ENCODE measurements at places on chromosomes 5 and 9.

DNA sequence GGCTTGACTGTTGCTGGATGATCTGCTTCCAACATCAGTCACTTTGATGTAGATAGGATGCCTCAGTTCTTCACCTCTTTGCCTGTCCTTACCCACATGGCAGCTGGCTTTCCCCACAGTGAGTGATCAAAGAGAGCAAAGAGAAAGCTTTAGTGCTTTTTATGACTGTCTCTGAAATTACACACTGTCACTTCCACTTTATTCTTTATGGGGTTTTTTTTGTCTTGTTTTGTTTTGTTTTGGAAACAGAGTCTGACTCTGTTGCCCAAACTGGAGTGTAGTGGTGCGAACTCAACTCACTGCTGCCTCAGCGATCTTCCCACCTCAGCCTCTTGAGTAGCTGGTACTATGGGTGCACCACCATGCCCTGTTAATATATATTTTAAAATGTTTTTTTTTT lies 32.4 kb upstream of the C5orf24 start:
- DNase-seq: no peak

DNA sequence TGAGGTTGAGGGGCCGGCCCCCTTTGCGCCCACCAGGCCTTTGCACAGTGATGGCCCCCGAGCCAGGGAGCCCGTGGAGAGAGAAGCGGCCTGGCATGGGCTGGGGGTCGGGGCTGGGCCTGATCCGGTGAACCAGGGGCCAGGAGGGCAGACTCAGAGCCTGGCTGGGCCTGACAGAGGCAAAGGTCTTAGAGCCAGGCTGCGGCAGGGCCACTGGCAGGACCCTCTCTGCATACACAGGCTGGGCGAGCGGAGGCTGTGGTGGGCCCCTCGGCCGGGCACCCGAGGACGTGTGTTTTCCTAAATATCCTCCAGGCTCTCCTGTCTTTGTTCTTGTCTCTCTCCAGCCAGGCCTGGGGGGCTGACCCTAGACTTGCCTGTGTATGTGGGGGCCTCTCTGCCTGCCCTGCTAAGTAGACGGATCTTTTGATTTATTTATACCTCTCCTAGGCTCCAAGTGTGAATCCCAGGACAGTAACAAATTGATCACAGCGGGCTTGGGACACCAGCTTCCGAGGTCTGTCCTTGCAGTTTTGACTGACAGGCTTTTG lies 933 bp downstream of the NEK6 start:
- no peak for DNase-seq

GRCh38 chr5:107806705-107807104 lies 136.0 kb upstream of the EFNA5 start:
- DNase-seq: peak; percentile 96

GRCh38 chr9:69899491-69899890 lies 78.9 kb downstream of the CFAP95 start:
- DNase-seq: no peak

- DNase-seq: no peak
Measured at GRCh38 chr5:73170522-73170921, 2.5 kb upstream of the TMEM174 start.

- DNase-seq: peak; percentile 54
Measured at GRCh38 chr9:125522328-125522725, 184.7 kb downstream of the MAPKAP1 start.

DNA sequence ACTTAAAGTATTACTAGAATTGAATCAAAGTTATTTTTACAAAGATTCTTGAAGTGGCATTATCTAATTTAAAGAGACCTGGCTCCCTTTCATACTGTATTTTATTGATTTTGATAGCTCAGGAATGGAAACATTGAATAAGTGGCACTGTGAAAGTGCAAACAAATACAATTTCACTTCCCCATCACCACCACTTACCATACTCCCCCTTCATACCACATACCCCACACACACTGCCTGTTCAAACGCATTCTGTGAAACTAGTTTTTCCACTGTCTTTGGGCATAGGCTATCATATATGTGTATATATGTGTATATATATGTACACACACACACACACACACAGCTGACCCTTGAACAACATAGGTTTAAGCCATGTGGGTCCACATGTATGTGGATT lies 62.1 kb upstream of the ATG10 start:
- DNase-seq: no peak

DNA sequence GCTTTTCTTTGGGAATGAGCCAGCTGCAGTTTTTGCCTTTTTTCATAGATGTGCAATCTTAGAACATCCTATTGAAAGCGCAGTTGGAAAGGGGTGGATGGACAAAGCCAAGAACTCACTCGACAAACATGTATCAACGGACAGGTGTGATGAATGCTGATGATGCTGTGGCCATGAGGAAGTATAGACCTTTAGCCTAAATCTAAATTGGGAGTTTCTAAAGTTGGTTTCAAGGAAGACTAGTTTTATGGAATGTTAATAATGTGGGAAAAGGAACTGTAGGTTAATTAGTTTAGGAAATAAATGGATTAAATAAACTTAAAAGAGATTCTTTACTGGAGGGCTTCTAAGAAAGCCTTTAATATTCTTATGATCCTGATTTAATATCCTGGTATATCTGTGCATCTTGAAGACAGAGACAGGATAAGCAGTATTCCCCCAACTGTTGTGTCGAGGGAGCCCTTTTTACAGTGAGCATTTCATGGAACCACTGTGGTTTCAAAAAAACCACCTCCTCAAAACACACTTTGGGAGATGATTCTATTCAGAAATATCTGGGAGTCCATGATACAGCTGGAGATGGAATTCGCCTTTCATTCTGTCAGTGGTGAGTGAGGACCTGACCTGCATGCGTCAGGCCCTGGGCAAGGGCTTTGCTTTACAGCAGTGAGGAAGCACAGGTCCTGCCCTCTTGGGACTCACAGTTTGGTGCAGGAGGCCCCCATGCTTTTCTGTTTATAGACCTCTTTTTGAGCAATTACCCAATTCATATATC lies 82.6 kb downstream of the AOPEP start:
- DNase-seq: no peak

DNA sequence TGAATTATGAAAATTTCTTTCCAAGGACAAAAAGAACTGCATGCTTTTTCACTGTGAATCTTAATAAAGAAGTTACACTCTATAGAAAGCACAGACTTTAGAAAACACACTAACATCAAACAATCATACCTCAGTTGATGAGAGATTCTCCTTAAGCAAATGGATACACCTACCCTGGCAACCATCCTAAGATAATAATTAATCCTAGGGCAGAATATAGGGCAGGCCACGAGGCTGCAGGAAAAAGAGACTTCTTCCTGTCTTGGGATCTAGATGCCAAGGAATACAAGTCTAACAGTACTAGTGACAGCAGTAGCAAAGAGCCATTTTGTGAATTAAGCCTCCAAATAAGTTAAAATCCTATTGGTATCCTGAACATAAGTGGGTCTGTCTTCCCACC lies 395.4 kb downstream of the EFNA5 start:
- DNase-seq: no peak

DNA sequence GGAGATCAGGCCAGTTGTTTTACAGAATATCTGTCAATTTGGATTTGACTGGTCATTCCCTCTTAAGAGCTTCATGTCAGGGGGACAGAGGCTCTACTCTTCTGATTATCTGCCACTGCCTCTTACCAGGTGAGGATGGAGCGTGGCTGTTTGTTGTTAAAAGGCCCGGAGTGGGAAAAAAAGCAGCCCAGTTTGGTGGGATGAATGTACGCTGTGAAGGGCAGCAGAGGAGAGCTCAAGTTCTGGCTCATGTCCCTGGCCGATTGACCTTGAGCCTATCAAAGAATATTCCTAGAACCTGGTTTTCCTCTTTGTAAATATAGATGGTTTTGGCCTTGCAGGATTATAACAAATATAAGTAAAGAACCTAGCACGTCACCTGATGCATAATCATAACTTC lies 16.3 kb upstream of the SHB start:
- no peak for DNase-seq

- no peak for DNase-seq
Measured at GRCh38 chr9:76525196-76525595, 66.2 kb downstream of the GCNT1 start.

- DNase-seq: no peak
Measured at GRCh38 chr5:74111764-74112163, 485.8 kb downstream of the ARHGEF28 start.

GRCh38 chr5:79236970-79237739 lies 1.2 kb downstream of the JMY start:
- peak; percentile 63 for DNase-seq

- DNase-seq: no peak
Measured at GRCh38 chr5:41770799-41771198, 99.4 kb downstream of the OXCT1 start.

All from RWPE1 (cell line).